ENCODE measurements at places on chromosomes 3 and 15. TPM values are rescaled to one million over a fixed set of nuclear protein-coding genes. Genes with fewer than 3 reads are reported as not detected.

The CIDEC gene
- 10.3 TPM for total RNA-seq

The TNIK gene
- total RNA-seq, result 1.5 TPM

The LYZL4 gene
- not detected for total RNA-seq

The SLC28A1 gene
- total RNA-seq, result not detected

The ALDH1A2 gene
- total RNA-seq, result 4.7 TPM

All from subcutaneous preadipocyte (primary cell).